ENCODE measurements at places on chromosomes 12 and 14. TPM values are rescaled to one million over a fixed set of nuclear protein-coding genes. Genes with fewer than 3 reads are reported as not detected.

GRCh38 chr12:94271351-94271750 is 123.0 kb downstream of the PLXNC1 start:
- H3K36me3 ChIP-seq = no peaks in the 10 kb centered on the region
- peaks cover 3% of the 10 kb centered on the region for H3K4me1 ChIP-seq
- DNase-seq = no peak
- no peak overlapping the region for H3K4me3 ChIP-seq
- H3K27ac ChIP-seq = no peak overlapping the region

DNA sequence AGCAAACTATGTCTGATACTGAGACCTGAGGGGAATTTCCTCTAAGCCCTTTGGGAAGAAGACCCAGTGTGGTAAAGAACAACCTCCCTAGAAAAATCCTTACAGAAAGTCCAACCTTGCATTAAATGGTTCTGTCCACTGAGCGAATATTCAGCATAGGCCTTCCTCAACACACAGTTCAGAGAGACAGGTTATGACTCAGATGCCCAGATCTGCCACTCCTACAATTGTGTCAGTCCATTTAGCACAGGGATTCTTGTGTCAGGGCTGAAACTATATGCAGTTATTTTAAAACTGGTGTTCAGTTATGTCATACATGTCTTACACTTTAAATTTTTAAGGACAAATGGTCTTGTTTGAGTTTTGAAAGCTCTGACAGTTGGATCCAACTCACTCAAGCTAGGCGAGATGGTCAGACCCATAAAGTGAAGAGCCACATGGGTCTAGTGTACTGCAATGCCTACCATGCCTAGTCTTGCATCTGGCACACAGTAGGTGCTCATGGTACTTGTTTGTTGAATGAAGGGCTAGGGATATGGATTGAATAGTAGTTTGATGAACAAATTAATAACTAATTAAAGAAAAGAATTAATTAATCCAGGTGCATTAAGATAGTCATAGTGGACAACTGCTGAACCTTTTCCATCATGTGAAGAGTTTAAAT is 207.5 kb upstream of the PWP1 start:
- no peak overlapping the region for H3K4me3 ChIP-seq
- H3K4me1 ChIP-seq = no peaks in the 10 kb centered on the region
- no peaks in the 10 kb centered on the region for H3K27me3 ChIP-seq

DNA sequence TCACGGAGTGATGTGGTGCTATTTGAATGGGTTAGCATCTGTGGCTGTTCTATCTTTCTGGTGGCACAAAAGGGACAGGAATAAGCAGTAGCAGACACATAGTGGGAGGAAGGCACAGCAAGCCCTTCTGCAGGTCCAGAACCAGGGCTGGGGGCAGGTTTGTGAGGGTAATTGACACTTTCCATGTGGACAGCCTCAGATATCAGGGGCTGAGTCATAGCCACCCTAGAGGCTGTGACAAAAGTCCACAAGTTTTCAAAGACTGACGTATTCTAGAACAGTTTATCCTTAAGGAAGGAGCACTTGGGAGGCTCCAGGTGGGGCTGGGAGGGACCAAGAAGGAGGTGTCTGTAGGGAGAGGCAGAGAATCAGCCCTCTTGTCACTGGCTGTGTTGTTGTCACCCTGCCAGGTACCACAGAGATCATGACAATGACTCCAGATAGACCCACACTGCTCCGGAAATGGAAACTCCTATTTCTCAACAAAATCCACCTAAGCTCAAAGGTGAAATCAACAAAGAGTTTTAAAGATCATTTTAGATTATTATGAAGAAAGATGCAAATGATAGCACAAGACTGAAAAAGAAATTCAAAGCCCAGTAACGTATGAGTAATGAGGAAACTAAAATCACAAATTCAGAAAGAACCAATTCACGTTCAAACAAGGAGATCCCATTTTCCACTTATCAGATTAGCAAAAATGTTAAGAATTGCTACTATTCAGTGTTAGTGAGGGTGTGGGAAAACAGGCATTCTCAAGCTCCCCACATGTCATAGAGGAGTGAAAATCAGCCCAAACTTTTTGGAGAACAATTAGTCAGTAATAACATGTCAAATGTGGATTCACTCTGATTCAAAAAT is 48.3 kb downstream of the NFKBIA start:
- no peaks in the 10 kb centered on the region for H3K4me1 ChIP-seq
- H3K27ac ChIP-seq = peak overlapping the region; percentile 78
- no peak overlapping the region for H3K4me3 ChIP-seq
- no peaks in the 10 kb centered on the region for H3K36me3 ChIP-seq
- no peaks in the 10 kb centered on the region for H3K27me3 ChIP-seq

- H3K27me3 ChIP-seq = no peaks in the 10 kb centered on the region
- peaks cover 4% of the 10 kb centered on the region for H3K4me1 ChIP-seq
- H3K4me3 ChIP-seq = peak overlapping the region; percentile 70
- no peaks in the 10 kb centered on the region for H3K36me3 ChIP-seq
- H3K27ac ChIP-seq = peak overlapping the region; percentile 94
- no peak for DNase-seq
Observed at GRCh38 chr12:40225984-40226602, 1.3 kb downstream of the LRRK2 start.

The COQ5 gene
- 27.7 TPM for total RNA-seq

The RPL36AL gene
- 188 TPM for total RNA-seq

All from esophagus squamous epithelium (tissue), 5 donors.